ENCODE measurements at places on chromosomes 13 and 19.

DNA sequence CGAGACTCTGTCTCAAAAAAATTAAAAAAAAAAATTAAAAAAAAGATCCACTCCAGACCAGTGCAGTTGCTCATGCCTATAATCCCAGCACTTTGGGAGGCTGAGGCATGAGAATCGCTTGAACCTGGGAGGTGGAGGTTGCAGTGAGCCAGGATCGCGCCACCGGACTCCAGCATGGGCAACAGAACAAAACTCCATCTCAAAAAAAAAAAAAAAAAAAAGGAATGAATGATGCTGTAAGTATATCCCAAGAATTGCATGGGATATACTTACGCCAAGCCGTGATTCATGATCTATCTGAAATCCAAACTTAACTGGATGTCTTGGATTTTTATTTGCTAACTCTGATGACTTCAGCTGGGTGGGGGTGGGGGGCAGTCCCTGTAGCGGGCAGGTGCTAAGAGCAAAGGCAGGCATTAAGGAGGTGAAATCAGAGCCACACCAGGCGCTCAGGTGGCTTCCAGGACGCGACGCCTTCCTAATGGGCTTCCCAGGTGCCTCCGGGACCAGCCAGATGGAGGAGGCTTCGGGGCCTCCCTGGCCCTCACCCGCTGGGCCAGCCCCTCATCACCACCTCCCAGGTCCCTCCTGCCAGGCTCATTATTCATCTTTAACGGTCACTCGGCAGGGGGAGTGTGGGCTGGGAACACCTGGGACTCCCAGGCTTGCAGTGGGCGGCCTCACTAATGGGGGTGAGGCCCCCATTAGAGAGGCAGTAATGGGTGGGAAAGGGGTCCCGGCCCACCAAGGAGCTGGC lies 11.4 kb upstream of the FUT5 start:
- no peak for DNase-seq

DNA sequence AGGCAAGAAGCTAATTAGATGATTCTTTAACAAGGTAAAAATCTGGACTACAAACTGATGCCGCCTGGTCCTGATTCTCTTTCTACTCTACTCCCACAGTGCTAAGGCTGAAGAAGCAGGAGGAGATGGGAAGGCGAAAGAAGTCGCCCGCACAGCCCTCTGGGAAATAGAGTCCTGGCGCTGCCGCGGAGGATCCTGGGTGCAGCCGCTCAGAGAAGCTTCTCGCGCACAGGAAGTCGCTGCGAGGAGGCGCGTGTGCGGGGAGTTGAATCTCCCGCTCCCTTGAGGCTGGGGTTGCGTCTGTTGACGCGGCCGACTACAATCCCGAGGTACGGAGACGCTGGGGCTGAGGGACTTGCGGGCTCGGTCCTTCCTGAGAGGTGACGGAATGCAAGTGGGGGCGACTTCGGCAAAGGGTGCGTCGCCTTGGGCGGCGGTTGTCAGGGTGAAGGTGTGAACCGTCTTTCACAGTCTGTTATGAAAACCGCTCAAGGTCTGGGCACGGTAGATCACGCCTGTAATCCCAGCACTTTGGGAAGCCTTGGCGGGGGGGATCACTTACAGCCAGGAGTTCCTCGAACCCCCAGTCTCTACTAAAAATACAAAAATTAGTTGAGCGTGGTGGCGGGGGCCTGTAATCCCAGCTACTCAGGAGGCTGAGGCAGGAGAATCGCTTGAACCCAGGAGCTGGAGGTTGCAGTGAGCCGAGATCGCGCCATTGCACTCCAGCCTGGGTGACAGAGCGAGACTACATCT lies at the start of gene ZNF473:
TSS of gene ZNF473 (plus strand) at position 212 of the 756 bp plus-strand sequence. CDS start 5,078 bp downstream, outside the sequence.
- DNase-seq, result peak; percentile 74

DNA sequence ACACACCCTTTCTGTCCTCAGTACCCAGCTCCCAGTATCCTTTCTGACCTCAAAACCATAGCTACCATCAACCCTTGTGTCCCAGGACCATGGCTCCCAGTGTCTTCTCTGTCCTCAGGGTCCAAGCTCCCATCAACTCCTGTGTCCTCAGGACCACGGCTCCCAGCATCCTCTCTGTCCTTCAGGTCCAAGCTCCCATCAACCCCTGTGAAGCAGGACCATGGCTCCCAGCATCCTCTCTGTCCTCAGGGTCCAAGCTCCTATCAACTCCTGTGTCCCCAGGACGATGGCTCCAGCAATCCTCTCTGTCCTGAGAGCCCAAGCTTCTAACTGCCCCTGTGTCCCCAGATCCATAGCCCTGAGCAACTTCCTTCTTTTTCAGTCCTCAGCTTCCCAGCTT lies 1.7 kb upstream of the CADM4 start:
- DNase-seq, result no peak

DNA sequence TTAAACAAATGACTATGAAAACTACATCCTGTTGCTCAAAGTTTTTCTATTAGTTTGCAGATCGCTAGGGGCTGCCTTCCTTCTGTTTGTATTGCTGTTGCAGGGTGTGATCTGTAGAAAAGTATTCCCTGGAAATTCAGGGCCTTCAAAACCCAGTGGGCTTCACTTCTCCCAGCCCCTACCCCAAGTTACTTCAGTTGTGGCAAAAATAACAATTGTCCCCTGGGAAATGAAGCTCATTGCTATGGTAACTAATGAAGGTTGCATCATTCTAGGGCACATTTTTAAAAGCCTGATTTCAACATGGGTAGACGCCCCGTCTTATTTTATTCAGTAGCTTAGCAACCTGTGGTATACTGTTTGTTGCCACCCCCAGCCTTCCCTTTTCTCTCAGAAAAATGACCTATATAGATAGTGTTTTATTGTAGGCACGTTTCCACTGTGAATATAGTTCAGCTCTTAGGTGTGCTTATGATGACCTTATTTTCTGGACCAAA lies 60.9 kb downstream of the WDFY2 start:
- DNase-seq, result no peak

DNA sequence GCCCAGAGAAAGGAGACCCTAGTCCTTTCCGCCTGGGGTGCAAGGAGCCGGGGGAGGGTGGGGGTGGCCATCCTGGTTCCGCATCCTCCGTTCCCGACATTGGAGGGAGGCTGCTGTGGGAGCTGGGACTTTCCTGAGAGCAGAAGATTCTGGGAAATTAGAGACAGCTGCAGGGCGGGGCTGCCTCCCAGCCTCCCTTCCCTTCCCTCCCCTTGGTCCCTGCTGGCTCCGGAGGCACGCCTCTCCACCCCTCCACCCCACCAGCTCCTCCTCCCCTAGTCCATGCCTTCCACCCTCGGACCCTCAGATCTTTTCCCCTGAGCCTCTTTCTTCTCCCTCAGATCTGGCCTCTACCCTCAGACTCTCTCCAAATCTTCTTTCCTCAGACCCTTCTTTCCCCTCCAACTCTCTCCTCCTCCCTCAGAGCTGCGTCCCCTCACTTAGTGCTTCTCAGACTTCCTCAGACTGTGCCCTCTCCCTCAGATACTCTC lies 3.1 kb upstream of the BCL3 start:
- no peak for DNase-seq

DNA sequence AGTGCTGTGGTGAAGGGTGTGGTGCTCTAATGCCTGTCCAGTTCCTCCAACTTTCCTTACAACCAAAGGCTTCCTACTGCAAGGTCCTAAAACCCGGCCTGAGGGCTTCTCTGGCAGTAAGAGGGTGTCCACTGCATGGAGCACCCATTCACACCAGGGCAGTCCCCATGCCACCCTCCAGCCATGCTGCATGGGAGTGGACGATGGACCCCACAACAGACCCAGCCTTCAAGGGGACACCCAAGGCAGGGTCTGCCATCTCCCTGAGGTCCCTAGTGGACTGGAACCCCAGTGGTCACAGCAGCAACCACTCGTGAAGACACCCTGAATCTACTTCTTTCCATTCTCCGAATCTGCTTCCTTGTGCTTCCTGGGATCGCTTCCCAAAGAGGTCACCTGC lies 117.6 kb upstream of the SOX1 start:
- no peak for DNase-seq

- no peak for DNase-seq
These were observed 8.7 kb downstream of the BRD4 start for GRCh38 chr19:15323496-15324235.

DNA sequence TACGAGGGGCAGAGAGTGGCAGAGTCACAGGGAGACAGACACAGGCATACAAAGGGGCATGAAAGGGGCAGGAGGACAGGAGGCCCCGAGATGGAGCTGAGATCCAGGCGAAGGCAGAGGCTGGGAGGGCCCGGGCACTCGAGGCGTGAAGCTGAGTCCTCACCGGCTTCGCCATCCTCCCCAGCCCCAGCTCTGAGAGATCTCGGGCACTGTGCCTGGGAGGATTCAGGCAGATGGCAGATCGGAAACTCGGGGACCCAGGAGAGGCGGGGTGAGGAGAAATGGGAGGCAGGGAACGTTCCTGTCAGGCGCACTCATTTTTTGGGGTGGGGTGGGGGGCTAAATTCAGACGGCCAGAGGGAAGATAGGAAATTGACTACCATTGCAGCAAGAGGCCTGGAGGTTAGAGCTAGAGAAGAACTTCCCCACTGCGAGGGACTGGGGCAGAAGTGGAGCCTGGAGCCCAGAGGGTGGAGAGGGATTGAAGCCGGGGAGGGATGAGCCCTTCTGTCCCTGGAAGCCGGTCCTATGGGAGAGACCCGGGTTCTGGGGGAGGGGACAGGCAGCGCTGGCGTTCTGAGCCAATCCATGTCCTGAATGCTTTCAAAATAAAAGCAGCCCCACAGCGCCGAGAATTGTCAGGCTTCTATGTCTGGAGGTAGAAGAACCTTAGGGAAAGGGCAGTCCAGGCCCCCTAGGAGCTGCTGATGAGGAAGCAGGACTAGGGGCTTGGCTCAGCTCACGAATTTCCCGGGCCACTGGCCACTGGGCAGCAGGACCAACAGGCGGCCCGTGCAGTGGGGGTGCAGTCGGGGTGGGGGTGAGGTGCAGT lies 12.6 kb downstream of the LRRC4B start:
- no peak for DNase-seq

GRCh38 chr19:7337380-7338194 lies 11.2 kb upstream of the ARHGEF18 start:
- DNase-seq, result no peak

- DNase-seq, result peak; percentile 84
These were observed at the start of gene TLE5 for GRCh38 chr19:3062165-3063105. Gene TLE5 (minus strand): TSS chr19:3062495. CDS start chr19:3062200, 295 bp downstream.

GRCh38 chr13:39233519-39233918 lies 195.3 kb downstream of the NHLRC3 start:
- DNase-seq, result no peak

GRCh38 chr13:113555141-113555540 lies 29.4 kb upstream of the TFDP1 start:
- DNase-seq, result no peak

- DNase-seq, result peak; percentile 64
These were observed 8.9 kb downstream of the ATG4D start for GRCh38 chr19:10552510-10553053.

DNA sequence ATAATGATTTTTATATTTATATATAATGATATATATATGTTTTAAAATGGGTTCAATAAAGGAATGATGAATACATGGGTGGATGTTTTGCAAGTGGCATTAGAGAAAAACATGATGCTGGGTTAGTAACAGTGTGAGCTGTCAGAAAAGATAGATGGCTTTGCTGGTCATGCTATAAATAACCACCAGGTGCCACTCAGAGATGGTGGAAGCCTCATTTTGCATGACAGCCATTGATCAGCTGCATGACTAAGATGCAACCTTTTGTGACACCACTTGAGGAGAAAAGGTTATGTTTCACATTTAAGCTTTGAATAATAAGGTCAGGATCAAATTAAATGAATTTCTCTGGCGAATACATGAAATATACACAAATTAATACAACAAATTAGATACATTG lies 737.7 kb downstream of the PCDH9 start:
- DNase-seq, result no peak

- DNase-seq, result no peak
These were observed 4.5 kb downstream of the COL5A3 start for GRCh38 chr19:10005632-10006334.

- no peak for DNase-seq
These were observed 79.8 kb upstream of the FLT1 start for GRCh38 chr13:28574617-28575142.

DNA sequence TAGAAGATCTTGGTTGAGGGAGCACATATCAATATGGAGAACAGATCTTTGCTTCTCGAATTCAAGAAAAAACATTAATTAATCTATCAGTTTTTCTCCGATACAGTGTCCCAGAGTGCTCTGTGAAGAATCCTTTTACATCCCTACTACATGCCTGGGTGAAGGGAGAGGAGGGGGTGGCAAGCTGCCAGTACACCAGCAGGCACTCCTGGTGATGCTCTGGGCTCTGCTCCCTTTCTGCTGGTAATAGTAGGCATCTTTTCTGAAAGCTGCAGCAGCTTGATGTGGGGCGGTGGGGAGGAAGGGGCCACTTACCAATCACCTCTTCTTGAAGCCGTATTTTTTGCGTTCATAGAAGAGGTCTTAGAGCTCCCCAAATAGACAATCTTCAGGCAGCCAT lies 30.7 kb downstream of the PBX4 start:
- DNase-seq, result no peak

GRCh38 chr19:53596056-53596455 lies 35.7 kb upstream of the DPRX start:
- DNase-seq, result no peak

DNA sequence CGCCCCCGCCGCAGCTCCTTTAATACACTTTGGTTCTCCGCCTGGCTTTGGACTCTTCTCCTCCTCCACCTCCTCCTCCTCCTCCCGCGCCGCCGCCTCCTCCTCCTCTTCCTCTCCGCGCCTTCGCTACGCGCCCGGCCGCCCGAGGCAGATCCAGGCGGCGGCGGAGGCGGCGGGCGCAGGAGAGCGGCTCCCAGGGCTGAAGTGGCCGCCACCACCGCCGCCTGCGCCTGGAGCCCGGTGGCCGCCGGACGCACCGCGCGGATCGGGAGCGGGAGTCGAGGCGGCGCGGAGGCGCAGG lies at the start of gene ZIC2:
TSS of gene ZIC2 (plus strand) at position 50 of the 301 bp plus-strand sequence. CDS start 281 bp downstream, outside the sequence.
- no peak for DNase-seq

DNA sequence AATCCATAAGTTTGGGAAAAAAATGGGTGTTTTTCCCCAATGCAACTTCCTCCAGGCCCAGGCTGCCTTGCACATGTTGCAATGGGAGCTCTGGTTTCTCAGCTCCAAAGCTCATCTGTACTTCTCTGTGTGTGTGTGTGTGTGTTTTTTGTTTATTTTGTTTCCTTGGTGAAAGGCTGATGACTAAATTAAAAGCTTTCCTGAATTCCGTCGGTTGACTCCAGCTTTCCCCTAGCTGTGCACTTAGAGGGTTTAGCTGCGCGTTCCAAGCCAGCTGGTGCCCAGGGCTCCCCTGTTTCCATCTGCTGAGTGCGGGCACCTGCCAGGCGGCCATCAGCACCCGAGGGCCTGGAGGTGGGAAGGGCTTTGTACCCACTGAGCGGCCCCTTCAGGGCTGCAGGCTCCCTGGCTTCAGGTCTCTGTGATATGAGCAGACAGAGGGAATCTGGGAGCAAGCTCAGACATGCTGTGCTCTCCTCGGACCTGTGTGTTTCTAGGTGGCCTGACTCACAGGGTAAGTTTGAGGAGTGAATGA lies 129.1 kb upstream of the SOX1 start:
- no peak for DNase-seq

Data from HuH-7.5 (cell line).